ENCODE measurements at places on chromosomes 12 and 14.

- peak; percentile 31 for DNase-seq
Measured at GRCh38 chr14:74611650-74612349, at the start of gene LTBP2. Gene LTBP2, minus strand, starts transcription at chr14:74612237. Its CDS starts 293 bp downstream, at chr14:74611944.

GRCh38 chr12:18171571-18171970 lies 81.6 kb upstream of the RERGL start:
- DNase-seq: no peak

DNA sequence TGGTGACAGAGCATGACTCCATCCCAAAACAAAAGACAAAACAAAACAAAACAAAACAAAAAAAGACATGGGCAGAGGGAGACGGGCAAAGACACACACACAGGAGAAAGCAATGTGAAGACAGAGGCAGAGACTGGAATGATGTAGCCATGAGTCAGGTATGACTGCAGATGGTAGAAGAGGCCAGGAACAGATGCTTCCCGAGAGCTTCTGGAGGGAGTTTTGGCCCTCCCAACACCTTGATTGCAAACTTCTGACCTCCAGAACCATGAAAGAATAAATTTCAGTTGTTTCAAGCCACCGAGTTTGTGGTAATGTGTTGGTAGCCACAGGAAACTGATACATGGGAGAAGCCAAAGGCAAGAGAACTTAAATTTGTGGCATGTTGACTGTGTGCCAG lies 27.1 kb downstream of the VWF start:
- no peak for DNase-seq

DNA sequence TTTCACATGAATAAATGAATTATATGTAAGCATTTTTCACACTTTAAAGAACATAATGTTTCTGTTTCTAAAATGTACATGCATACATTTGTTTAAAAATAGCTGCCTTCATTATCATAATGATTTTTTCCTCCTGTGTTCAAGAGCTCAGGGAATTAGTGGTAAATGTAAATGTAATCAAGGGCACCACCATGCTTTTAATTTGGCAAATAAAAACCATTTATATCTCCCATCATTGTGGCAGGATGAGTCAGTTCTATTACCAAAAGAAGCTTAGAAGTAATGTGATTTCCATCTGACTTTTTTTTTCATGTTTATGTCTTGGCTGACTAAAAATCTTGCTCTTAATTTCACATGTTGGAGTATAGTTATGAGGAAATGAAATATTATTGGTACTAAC lies 176.1 kb downstream of the GXYLT1 start:
- no peak for DNase-seq

- peak; percentile 36 for DNase-seq
Measured at GRCh38 chr12:22042976-22043669, 2.9 kb upstream of the CMAS start.

DNA sequence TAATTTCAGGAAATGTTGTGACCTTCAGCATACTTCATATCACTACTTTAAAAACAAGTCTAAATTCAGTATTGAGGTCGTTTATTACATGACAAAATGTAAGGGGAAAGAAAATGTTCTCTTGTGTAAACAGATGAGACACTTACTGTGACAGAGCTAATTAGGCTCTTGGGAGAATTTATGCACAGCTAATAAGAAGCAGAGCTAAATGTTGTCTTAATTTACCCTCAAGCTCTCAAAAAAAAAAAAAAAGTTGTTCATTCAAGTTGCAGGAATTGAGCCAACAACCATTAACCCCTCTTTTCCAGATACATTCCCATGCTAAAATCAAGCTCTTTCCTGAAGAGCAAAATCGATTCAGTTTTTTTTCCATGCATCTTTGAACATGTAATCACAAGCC lies 1419.4 kb downstream of the FSCB start:
- no peak for DNase-seq

DNA sequence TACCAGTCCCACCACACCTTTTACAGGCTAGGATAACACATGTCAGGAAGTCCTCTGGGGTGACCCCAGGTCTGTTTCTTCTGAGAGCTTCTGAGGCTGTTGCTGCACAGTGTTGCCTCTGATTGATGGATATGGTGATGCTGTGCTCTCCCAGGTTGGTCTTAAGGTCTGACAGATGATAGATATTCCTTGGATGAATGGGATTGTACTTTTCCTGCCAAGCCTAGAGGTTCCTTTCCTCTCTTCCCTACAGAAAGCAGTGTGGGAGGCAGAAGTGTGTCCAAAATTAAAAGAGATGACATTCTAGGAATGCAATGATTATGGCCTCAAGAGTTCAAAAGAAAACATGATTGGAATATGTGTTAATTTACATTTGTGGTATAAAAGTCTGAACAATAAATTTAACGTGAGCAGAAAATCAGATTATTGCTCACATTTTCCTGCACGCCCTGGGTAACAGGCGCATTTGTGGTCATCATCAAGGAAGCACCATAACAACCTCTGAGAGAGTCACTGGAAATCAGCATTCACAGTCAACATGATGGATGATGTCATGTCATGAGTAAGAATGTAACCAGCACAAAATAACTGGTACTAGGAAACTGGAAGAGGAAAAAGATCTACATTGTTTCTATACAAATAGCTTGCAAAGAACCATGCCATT lies 73.7 kb downstream of the BBS10 start:
- DNase-seq: peak; percentile 61

- no peak for DNase-seq
Measured at GRCh38 chr14:71070169-71070568, 162.9 kb downstream of the PCNX1 start.

DNA sequence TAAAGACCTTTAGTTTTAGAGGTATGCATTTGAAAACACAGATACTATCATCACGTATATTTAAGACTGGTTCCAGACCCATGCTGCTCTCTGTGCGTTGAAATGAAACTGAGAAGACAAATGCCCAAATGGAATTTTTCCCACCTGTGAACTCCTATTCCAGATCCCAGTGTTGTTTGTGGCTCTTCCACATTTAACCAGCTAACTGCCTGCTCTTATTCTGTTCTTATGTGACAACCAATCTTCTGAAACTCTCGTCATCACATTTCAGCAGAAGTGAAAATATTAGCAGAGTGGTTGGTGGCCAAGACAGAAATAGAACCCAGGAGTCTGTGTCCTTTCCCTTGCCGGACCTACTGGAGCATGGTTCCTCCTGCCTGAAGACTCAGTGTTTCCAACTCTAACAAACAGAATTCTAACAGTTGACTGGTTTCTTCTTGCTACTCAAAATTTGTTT lies 460.2 kb downstream of the RAD51B start:
- DNase-seq: no peak

All from activated CD4-positive, alpha-beta T cell treated with anti-CD3 and anti-CD28 coated beads for 36 hours (primary cell).